Camera-type eye (tissue), 1 donor: ENCODE measurements at places on chromosomes 1 and 21. TPM values are rescaled to one million over a fixed set of nuclear protein-coding genes. Genes with fewer than 3 reads are reported as not detected.

Gene MAP3K7CL
- 15.7 TPM for total RNA-seq

Gene BMP8A
- total RNA-seq: not detected

Gene OVAAL
- not detected for total RNA-seq

Gene ASH1L
- 88.0 TPM for total RNA-seq

Gene C8B
- not detected for total RNA-seq
